ENCODE measurements at places on chromosomes 3 and 15. TPM values are rescaled to one million over a fixed set of nuclear protein-coding genes. Genes with fewer than 3 reads are reported as not detected.

The HMCES gene
- 62.2 TPM for total RNA-seq

The TMEM212 gene
- not detected for total RNA-seq

GRCh38 chr3:184688251-184688881 is 23.5 kb downstream of the MAGEF1 start:
- DNase-seq = no peak

GRCh38 chr15:99421172-99421656 is 144.6 kb upstream of the MEF2A start:
- peak; percentile 62 for DNase-seq

- DNase-seq = no peak
Observed at GRCh38 chr15:71043373-71043772, 71.9 kb upstream of the THSD4 start.

DNA sequence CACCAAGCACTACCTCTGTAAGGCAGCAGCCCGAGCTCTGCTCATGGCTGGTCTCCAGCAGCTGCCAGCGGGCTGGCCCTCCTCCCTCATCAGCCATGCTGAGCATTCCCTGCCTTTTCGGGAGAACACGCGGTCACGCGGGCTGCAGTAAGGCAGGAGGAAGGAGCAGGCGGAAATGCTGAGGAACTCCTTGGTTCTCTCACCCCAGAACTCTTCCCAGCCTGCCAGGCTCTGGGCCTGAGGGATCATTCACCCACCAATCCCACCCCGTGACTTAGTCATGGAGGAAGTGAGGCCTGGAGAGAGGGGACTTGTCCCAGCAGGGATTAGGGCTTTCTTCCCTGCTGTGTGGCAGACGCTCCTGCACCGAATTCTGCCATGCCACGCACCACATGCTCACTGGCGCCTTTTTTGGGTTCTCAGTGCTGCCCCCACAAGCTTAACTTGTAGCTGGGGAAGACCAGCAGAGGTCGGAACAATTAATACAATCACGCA is 42.9 kb upstream of the RPL32 start:
- DNase-seq = no peak

GRCh38 chr3:45123030-45123429 is 23.1 kb downstream of the CDCP1 start:
- DNase-seq = no peak

DNA sequence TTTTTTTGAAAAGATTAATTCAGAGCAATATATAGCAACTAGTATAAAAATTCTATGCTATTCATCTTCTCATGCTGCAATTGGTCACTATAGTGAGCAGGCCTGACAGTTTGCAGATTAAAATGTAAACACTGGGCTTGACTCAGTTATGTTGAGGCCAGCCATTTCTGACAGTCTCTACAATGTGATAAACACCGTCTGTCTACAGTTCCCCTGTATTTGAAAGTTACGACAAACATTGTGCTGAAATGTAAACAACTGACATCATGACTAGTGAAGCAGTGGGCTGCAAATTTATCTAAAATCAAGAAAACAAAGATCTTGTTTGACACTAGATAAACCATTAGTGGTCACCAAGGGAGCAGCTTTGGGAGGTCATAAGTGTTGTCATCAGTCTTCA is 197.4 kb downstream of the ISL2 start:
- no peak for DNase-seq

DNA sequence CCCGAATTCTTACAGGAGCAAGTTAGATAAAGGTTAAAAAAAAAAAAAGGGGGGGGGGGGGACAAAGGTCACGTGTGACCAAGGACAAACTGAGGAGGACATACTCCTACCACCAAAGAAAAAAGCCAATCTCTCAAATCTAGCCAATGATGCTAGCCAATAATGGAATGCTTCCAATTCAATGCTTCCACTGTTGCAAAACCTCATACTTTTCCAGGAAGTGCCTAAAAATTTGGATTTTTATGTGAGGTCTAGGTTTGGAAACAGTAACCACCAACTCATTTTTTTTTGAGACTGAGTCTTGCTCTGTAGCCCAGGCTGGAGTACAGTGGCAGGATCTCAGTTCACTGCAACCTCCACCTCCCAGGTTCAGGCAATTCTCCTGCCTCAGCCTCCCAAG is 11.4 kb downstream of the MSL2 start:
- no peak for DNase-seq

DNA sequence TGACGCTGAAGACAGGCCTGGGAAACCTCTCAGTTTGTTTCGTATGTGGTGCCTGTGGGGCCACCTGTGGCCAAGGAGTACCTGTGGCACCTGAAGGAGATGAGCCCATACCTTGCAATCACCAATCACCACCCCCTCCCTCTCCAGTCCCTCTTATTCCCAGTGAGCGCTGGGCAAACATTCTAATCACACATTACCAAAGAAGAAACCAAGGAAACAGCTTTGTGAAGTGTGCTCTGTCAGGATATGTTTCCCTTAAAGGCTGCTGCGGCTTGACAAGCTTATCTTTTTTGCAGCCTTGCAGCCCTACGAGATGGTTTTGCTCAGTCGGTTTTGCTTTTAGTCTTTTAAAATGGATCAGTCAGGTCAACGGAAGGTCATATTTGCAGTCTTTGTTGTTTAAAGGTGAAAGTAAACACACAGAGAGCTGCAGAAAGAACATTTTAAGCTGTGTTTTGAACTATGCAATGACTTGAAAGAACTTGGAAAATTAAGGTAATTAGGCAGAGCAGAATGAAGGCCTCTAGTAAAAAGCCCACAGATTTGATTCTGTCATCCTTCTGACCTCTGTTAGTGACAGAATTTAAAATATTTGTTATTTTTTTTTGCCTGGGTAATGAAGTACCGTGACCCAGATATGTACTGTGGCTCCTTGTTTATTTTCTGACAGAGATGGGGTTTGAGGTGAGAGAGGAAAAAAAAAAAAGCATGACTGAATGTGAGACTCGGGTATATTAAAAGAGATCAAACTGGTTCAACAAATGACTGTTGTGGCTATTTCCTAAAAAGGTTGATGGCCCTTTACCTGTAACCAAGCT is 461.4 kb downstream of the NSUN3 start:
- no peak for DNase-seq

DNA sequence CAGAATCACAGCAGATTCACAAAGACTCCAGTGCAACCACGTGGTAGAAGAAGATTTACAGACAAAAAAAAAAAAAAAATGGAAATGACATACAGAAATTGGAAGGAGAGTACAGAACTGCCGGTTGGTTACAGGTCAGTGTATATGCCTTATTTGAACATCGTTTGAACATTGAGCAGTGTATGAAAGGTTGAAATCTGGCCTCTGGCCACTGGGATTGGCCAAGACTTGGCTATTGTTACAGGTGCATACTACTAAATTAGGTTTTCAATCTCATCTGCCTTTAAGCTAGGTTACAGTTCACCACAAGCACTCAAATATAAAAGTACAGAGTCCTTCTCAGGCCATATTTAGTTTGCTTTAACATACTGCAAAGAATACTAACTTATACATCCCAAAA is 59.8 kb downstream of the THBS1 start:
- DNase-seq = no peak

- DNase-seq = no peak
Observed at GRCh38 chr3:187169231-187169960, 27.9 kb upstream of the RTP1 start.

DNA sequence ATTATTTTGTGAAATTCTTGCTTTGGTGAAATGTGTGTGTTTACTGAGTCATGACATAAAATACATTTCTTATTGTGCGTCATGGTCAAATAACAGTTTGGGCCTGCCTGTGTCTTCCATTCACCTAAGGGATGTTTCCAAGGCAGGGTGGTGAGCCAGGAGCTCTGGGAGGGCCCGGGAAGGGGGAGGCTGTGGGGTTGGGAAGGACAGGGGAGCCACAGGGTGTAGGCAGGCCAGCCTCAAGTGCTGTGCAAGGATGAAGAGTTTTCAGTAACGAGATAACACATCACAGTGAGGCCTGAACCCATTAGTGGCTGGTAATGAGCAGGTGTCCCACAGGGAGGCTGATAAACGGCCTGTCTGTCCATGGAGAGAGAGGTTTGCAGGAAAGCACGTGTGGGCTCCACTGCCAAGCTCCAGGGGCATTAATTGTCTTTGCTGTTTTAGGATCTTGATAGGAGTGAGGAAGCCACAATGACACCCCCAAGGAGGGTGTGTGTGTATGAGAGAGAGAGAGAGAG is 35.6 kb upstream of the SEC13 start:
- no peak for DNase-seq

DNA sequence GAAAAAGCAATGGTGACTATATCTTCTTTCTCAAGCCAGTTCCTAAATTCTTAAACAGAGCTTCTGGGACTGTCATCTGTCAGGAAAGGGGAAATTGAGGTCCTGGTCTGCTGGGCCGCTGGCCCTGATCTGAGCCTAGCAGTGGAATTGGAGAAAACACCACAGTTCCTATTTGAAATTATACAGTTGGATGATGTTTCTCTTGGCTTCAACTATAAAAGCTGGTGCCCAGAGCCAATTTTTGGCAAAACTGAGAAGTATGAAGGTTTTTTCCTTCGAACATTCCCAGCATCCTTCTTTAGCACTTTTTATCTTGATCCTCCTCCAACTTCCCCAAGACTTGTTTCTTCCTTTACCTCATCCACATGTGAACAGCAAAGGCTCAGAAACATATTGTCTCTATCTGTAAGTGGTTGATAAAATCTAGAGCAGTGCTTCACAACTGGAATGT is 83.9 kb downstream of the CD47 start:
- DNase-seq = no peak

GRCh38 chr3:89504432-89504831 is 397.0 kb downstream of the EPHA3 start:
- no peak for DNase-seq

Data from naive thymus-derived CD8-positive, alpha-beta T cell (primary cell).